ENCODE measurements at places on chromosomes 6 and 20. TPM values are rescaled to one million over a fixed set of nuclear protein-coding genes. Genes with fewer than 3 reads are reported as not detected.

Gene HRH3
- not detected for polyA plus RNA-seq

Gene RIMS1
- not detected for polyA plus RNA-seq

Gene DLK2
- polyA plus RNA-seq: 31.6 TPM

Gene ZBTB46
- polyA plus RNA-seq: 0.12 TPM

Gene CNBD2
- polyA plus RNA-seq: 3.0 TPM

GRCh38 chr20:11173916-11174315 is 500.1 kb upstream of the JAG1 start:
- DNase-seq: no peak

DNA sequence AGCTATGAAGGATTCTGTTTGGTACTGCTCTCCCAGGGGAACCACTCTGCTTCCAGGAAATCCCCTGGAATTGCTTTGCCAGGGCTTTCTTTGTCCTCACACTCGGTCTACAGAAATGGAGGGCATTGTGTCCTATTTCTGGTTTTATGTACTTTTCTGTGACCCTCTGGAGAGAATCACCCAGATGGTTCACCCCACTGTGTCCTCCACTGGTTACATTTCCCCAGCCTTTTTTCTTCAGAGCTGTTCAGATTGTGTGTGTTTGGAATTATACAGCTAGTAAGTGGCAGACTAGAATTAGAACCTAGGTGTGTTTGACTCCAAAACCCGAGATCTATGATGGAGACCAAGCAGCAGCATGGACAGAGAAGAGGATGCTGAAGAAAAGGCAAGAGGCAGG is 80.8 kb downstream of the CD164 start:
- DNase-seq: no peak

- DNase-seq: no peak
Observed at GRCh38 chr6:53579338-53579737, 34.4 kb upstream of the GCLC start.

DNA sequence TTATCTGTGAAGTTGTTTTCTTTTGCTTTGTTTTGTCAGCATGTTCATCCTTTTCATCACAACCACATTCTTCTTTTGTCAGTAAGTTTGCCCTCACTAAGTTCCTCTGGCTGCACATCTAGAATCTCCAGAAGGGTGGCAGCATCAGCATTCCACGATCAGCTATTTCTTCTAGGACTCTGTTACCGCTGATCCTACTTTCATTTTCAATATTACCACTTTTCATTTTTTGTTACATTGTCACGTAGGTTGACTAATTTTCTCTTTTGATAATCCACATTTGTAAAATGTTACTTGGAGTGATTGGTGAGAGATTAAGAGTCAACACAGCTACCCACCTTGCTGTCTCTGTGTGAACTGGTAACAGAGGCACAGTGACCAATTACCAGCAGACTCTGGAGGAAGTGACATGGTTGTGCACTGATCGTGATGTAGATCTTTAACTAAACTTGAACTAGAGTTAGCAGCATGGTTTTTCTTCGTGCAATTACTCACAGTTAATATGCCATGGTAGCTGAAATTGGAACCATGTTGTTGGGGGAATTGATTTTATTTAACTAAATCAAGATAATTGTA is 307.9 kb upstream of the SLC35B3 start:
- DNase-seq: no peak

GRCh38 chr20:9686001-9686400 is 152.9 kb downstream of the PAK5 start:
- no peak for DNase-seq

GRCh38 chr20:2742431-2742830 is 49.9 kb downstream of the EBF4 start:
- DNase-seq: no peak

DNA sequence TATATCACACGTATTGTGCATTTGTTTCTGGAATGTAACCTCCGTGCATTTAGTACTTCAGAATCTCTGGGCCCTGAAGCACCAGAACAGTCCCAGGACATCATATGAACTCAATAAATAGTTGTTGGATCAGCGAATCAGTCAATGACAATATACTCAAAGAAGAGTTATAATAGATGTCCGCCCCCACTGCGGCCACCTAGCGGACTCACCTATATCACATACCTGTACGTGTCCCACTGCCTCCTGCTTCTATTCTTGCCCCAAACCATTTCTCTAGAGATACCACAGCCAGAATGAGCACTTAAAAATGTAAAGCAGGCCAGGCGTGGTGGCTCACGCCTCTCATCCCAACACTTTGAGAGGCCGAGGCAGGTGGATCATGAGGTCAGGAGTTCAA is 73.9 kb downstream of the DCDC2 start:
- DNase-seq: no peak

- DNase-seq: no peak
Observed at GRCh38 chr20:11553603-11554002, 364.1 kb upstream of the BTBD3 start.

- no peak for DNase-seq
Observed at GRCh38 chr6:102438171-102438570, 1044.7 kb downstream of the GRIK2 start.

DNA sequence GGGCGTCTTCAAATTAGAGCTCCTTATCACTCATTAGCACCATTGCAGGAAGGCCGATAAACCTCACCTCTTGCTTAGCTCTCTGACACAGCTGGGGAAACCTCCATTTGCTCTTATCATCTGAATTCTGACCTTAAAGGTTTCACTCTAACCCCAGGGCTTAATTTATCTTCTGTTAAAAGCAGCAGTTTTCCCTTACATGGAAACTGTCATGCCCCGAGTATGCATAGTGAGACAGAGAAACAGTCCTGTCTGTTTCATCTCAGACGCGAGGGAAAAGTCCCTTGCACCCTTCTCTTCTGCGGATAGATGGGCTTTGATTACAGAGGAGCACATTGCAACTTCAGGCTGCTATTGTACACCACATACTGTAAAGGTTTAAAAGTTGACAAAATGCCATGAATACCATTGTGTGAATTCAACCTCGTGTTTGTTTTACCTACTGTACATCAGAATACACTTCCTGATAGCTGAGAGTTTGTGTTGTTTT is 191.5 kb upstream of the BMP2 start:
- no peak for DNase-seq

GRCh38 chr6:3631186-3631585 is 120.3 kb downstream of the PXDC1 start:
- no peak for DNase-seq

DNA sequence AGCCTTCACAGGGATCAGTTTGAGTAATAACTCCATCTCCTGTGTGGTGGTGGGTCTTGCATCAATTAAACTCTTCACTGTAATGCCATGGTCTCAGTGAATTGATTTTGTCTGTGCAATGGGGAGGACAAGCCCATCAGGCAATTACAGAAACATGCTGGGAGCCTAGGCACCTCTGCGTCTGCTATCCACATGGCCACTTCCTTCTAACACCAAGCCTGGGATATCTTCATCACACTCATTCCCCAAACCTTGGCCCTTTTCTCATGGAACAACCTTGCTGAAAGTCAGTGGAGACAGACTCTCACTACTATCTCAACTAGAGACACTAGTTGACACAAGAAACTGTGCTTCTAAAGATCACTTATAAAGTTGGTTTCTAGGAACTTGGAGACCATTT is 210.1 kb upstream of the SHLD1 start:
- DNase-seq: no peak

- DNase-seq: no peak
Observed at GRCh38 chr6:158816803-158817727, 2.1 kb downstream of the EZR start.

DNA sequence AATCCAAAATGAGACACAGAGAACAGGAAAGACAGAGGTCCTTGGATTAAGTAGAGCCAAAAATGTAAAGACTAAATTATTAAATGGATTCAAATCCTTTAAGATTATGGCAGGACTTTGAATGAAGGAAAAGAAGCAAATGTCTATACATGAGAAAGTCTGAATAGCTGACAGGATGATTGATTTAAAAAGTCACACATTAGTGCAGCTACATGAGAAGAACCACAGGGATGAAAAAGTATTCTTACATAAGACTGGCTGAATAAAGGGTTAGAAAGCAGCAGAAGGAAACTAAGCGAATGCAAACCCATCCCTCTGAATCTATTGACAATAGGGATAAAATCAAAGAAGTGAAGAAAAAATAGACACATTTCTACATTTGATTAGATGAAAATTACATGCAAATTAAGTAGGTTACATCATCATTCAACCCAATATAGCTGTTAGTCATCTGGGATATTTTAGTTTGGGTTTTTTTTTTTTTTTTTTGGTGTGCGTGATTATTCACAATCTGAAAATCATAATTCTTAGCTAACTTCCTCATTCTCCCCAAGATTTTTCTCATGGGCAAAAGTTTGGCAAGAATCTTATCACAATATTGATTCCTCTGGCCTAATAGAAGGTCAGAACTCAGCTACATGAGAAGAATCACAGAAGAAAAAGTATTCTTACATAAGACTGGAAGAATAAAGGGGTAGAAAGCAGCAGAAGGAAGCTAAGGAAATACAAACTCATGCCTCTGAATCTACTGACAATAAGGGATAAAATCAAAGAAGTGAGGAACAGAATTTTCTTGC is 845.4 kb downstream of the HACE1 start:
- no peak for DNase-seq

- no peak for DNase-seq
Observed at GRCh38 chr6:131164506-131164905, 29.2 kb downstream of the AKAP7 start.

DNA sequence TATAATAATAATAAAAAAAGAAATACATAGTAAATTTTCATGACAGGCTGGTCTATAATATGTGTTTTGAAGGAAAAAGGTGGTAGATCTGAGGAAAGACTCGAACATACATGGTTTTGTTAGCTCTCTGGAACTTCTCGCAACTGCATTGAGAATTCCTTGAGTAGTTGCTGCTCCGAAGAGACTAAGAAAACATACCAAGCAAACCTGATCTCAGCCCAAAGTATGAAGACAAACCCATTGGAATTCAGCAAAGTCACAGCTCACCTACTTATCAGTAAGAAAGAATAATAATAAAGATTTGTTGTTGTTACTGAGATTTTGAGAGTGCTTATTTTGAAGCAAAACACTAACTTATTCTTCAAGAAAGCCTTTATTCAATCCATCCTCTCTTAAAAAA is 1107.1 kb upstream of the EYS start:
- no peak for DNase-seq
